ENCODE measurements at places on chromosomes 16 and 17.

GRCh38 chr16:27681681-27682080 is 131.7 kb downstream of the KATNIP start:
- no peak for DNase-seq

- DNase-seq: no peak
These were observed 22.1 kb upstream of the MSI2 start for GRCh38 chr17:57234061-57234738.

DNA sequence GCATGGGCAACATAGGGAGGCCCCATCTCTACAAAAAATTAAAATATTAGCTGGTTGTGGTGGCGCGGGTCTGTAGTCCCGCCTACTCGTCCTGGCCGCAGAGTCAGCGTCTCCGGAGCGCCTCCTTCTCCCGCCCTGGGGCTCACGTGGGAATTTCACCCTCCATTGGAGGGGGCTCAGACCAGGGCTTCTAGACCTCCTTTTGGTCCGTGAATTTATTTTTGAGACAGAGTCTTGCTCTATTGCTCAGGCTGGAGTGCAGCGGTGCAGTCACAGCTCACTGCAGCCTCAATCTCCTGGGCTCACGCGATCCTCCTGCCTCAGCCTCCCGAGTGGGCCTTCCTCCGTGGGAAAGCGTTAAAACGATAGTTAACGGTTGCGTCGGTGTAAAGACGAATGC is 394 bp upstream of the NME4 start:
- no peak for DNase-seq

GRCh38 chr16:72220875-72221629 is 49.1 kb upstream of the PMFBP1 start:
- DNase-seq: no peak

DNA sequence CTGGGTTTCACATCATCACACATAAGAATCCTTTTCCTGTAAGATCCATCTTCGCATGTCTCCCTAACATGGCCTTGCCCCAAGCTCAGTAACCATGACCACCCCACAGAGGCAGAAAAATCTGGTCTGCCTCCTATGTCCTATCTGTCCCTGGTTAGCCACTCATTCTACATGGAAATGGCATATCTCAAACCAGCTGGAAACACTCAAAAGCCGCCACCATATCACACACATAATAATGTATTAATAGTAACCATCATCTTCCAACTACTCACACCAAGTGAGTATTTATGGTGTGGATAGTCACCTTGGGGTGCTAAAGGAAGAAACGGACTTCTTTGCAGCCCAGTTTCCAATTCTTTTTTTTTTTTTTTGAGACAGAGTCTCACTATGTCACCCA is 11.4 kb downstream of the FAM117A start:
- no peak for DNase-seq

- DNase-seq: no peak
These were observed 39.7 kb upstream of the ALDH3A1 start for GRCh38 chr17:19787733-19788357.

- no peak for DNase-seq
These were observed 109.8 kb upstream of the FAM20A start for GRCh38 chr17:68710976-68711375.

DNA sequence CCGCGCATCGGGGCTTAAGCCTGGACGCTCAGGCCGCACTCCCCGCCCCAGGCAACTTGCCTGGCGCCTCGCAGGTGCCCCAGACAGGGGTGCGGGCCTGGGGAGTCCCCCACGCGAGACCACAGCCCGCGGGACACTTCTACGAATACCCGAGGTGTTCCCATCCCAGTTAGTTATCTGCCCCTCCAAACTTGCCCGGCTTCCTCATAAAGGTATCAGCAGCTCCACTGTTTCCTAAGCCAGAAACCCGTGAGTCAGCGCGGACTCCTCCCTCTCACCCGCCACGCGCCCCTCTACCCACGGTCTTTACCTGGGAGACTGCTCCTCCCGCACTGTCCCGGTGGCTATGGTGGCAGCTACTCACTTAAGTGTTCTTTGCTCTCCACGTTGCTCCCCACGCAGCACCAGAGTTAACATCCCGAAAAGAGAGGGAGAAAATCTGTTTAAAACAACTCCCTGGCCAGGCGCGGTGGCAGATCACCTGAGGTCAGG is 1.0 kb upstream of the CREBBP start:
- DNase-seq: no peak

DNA sequence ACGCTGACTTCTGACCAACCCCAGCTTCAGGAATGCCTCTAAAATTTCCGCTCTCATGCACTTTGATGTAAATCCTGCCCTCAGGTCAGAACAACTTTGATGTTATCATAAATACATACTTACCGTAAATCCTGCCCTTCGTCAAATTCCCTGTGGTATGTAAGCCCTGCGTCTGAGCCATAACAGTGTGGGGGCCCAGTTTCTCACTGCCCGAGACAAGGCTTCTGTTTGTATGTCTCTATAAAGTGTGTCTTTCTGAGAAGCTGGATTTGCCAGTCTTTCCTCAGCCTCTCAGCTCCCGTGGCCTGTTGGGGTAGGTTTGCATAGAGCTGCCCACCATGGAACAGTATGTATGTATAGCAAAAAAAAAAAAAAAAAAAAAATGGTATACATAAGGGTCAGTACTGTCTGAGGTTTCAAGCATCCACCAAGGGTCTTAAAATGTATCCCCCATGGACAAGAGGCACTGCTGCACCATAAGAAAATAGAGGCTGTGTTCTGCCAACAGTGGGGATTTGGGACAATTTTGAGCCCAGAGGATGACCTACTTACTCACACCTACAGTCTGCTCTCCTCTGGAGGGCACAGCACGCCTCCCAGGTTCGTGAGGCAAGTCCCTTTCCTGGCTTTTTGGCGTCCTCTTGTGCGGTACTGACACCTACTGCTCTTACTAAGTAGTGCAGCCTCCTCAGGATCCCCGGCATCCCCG is 17.5 kb downstream of the PRMT7 start:
- peak; percentile 57 for DNase-seq

GRCh38 chr17:8994319-8994718 is 27.0 kb upstream of the NTN1 start:
- peak; percentile 45 for DNase-seq

DNA sequence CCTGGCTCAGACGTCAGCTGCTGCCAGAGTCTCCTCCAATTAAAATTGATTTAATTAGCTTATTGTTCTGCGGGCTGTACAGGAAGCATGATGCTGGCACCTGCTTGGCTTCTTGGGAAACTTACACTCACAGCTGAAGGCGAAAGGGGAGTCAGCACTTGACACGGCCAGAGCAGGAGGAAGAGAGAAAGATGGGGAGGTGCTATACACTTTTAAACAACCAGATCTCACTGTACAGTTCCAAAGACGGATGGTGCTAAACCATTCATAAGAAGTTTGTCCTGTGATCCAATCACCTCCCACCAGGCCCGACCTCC is 1.4 kb upstream of the PRDM7 start:
- no peak for DNase-seq

- DNase-seq: no peak
These were observed 16.0 kb downstream of the ENGASE start for GRCh38 chr17:79090443-79091225.

GRCh38 chr17:49969134-49969759 is at the start of gene DLX4:
Gene DLX4, plus strand, starts transcription at chr17:49969190. Its CDS starts 279 bp downstream, at chr17:49969469.
- DNase-seq: no peak

DNA sequence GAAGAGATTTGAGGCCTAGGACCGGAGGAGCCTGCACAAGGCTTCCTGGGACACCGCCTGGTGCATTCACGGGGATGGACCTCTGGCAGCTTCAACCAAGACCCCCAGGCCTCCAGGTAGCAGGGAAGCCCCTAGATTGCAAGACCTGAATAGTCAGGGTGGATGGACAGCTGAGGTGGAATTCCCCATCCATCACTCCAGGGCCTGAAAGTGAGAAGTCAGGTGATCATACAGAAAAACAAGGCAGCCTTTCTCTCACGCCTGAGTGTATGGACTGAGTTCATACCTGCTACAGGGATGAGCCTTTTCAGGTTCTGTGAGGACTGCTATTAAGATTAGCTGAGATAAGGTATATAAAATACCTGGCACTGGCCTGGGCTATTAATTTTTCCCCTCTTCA is 74.2 kb downstream of the PLXDC1 start:
- no peak for DNase-seq

DNA sequence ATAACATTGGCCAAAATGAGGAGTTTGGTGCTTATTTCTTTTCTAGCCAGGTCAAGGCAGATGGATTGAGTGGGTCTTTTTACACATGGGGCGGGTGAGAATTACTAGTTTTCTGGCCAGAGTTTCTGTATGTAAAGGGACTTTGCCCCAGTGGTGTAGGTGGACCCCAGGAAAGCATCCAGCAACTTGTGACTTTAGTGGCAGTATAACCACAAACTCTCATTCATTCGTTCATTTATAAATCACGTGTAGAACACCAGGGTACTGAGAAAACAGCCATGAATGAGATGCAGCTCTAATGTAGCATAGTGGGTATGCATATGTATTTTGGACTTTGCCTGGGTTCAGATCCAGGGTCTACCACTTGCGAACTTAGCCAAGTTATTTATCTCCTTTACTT is 8.1 kb downstream of the RAI1 start:
- no peak for DNase-seq

- no peak for DNase-seq
These were observed 585.4 kb downstream of the WWOX start for GRCh38 chr16:78684655-78685375.

DNA sequence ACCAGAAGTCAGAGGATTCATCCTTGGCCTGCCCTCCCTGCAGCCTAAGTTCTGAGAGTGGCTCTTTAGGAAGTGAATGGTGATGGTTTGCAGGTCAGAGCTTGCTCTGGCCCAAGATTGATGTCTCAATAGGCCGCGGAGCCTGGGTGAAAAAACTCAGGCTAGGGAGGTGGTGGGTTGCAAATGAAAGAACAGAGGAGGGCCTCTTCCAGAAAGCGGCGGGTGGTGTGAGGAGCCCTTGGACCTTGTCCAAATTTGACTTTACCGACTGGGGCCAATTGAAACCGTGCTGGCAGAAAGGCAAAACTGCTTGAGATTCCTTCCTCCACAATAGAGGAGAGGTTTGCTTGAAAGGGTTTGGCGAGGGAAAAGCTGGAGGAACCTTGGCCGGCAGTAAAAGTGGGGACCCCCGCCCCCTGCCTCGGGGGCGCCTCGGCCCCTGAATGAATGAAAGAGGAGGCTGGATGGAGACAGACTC is 331.3 kb downstream of the SEC14L1 start:
- DNase-seq: no peak

- no peak for DNase-seq
These were observed 4.7 kb upstream of the MMP15 start for GRCh38 chr16:58020628-58021521.

GRCh38 chr17:64236827-64237403 is 26.1 kb downstream of the TEX2 start:
- no peak for DNase-seq
